ENCODE measurements at places on chromosomes 11 and 22.

DNA sequence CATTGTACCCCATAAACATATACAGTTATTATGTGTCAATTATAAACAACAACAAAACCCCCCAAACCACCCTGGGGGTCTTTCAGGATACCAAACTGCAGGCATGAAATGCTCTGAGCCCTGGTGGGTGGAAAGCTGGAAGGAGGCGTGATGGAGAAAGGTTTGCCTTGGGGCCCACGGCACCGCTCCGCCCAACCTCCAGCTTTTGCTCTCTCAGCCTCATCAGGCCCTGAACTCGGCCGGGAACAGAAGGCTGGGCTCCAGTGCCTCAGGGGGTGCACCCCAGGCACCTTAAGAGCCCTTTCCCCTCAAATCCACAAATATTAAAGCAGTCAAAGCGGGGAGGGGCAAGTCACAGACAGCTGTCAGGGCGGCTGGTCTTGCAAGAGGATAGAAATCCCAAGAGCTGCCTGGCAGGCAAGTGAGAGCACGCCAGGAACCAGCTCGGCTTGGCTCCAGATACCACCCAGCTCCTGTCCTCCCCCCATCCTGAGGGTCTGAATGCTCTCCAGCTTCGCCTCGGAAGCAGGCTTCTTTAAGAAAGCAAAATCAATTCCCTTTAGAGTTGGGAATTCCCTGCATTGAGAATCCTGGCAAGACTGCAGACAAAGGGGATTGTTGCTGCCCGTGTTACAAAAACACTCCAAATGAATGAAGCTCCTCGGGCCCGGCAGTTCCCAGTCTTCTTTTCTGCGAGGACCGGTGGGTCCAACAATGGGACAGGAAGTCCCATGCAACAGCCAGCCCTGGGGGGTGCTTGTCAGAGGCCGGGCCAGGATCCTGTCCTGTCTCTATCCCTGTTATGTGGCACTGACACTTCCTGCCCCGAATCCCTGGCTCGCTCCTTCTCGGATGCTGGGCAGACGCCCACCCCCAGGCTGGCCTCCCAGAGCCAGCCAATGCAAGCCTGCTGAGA lies 80.8 kb downstream of the NAT10 start:
- DNase-seq, result no peak

- no peak for DNase-seq
Measured at GRCh38 chr11:15213471-15214231, 98.9 kb downstream of the INSC start.

GRCh38 chr11:64845129-64845775 lies 799 bp upstream of the CDC42BPG start:
- DNase-seq, result no peak

GRCh38 chr22:19984201-19984753 lies 32.3 kb downstream of the ARVCF start:
- no peak for DNase-seq

DNA sequence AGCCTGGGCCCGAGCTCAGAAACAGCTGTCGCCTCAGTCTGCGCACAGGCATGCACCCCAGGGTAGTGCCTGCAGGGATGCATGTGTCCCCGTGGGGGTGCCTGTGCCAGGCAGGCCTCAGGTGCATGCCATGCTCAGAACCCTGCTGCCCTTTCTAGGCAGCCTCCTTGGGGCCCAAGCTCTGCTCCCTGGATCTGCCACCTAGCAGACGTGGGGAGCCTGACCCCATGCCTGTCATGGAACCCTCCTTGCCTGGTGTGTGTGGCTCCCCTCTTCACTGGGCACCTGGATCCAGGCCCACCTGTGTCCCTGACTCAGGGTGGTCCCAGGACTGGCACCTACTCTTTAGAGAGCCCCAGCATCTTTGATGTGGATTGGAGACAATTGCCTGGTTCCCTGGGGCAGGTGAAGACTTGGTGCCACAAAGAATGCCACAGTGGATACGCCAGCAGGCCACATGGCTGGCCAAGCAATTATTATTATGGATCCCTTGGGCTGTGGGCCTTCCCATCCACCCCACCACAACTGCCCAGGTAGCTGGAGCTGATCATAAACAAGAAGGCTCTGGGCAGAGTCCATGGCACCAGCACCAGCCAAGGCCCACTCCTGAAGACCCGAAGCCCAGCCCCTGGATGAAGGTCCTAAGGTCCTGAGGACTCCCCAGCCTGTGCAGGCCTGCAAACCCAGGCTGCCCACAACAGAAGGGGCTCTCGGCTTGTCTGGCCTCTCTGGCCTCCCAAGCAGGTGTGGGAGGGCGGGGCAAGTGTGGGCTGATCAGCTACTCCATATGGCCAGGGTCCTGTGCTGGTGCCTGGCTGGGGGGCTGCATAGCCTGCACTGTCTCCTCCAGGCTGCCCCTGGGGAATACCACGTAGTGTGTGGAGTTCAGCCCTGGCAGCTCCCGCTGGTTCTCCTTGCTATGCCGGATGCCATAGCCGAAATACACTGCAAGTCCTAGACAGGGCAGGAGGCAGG lies 3.8 kb downstream of the SLC7A4 start:
- DNase-seq, result no peak

- no peak for DNase-seq
Measured at GRCh38 chr11:79060081-79060953, 380.5 kb downstream of the TENM4 start.

- DNase-seq, result no peak
Measured at GRCh38 chr11:13294771-13295579, 17.4 kb downstream of the BMAL1 start.

GRCh38 chr11:7637447-7638157 lies 35.7 kb downstream of the CYB5R2 start:
- peak; percentile 51 for DNase-seq

- no peak for DNase-seq
Measured at GRCh38 chr11:26859416-26859815, 134.5 kb upstream of the FIBIN start.

- DNase-seq, result no peak
Measured at GRCh38 chr11:119262668-119263351, 54.1 kb downstream of the MCAM start.

DNA sequence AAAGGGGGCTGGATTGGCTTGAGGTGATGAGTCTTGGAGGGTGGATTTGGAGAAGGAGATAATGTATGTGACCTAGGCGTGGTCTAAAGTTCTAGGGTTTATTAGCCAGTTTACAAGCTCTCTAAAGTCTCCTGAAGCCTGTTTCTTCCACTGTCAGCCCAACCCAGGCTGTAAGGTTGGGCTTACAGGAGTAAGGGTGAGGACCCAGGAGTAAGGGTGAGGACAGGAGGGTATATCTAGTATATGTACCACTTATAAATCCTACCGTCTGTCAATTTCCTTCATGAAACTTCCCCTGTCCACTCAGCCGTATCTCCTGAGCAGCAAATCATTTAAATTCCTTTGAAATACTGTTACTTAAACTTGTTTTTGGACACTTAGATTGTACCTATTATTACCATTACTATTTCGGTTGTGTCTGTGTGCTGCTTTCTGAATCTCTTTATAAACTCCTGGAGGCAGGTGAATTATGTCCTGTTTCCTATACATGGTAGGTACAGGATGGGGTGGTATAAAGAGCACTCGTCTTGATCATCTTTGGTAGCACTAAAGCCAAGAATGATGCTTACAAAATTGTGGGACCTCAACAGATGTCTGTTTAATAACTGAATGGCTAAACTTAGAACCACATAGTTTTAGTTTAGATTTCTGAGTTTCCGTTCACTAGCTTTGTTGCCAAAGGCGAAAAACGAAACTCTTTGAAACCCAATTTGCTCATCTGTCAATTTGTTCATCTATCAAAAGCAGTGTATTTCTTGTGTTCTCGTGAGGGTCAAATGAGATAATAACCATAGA lies 192.0 kb downstream of the GRIK4 start:
- no peak for DNase-seq

DNA sequence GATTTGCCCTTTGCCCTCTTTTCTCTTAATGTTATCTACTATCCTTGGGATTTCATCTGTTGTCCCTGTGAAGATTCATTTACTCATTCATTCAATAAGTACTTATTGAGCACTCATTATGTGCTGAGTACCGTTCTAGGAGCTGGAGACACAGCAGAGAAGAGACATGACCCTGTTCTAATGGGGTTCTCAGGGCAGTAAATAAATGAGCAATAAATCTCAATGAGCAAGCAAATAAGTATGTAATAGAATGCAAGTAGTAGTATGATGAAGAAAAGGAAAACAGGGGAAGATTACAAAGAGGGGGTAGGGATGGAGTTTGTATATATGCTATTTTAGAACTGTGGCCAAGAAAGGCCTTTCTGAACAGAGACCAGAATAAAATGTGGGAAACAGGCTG lies 34.2 kb upstream of the NRIP3 start:
- DNase-seq, result no peak

DNA sequence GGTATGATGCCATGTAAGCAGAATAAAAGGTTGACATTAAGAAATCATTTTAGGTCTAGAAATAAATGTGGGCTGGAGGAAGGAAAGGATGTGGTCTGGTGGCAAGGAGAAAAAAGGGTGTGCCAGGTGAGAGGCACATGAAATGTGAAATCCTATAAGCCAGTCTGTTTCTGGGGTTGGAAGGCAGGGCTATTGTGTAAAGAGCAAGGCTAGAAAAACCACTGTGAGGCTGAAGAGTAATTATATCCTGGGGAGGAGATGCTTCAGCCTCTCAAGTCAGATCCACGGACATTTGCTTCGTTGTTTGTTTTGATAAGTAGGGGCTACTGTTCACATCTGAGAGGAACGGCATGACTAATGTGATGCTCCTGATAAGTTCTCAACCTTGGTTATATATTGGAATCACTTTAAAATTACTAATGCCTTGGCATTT lies 77.5 kb upstream of the CTSC start:
- no peak for DNase-seq

DNA sequence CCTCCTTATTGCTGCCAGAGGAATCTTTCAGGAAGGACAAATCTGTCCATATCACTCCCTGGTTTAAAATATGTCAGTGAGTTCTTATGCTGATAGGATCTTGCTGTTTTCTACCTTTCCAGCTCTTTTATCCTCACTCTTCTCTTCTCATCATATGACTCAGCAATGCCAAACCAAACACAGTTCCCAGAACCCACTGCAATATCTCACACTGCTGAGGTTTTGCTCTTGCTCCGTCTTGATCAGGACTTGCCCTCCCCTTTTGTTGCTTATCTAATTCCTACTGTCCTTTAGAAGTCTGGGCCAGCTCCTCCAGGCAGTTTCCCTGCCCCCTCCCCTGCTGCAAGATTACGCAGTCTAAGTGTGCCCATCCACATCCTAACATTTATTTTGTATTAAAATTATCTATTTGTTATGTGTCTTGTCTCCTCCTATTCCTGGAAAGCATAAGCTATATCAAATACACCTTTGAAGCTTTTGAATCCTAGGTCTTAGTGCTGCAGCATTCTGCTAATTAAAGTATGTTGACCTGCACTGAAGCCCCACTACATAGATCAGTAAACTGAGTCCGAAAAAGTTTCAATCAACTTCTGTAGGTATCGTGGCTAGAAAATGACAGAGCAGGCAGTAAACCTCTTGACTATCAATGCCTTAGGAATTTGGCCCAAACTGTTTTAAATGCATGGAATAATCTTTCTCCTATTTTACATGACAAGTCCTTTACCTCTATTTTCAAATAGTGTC lies 119.2 kb upstream of the C11orf87 start:
- DNase-seq, result no peak

DNA sequence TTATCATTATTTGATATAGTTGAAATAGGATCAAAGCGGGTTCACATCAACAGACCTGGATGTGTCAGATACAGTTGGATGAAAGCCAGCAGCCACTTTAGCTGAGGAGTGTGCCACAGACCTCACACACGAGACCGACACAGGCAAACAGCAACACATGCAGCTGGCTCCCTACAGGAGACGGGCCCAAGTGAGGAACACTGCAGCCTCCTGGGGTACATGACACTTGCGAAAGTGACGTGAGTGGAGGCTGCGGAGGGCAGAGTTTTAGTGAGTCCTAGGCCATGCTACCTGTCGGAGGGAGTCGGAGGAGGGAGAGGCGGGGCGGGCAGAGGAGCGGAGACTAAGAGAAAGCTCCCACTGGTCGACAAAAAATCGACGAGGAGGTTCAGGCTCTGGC lies 100.9 kb upstream of the BID start:
- DNase-seq, result no peak

GRCh38 chr11:64233913-64234586 lies at the start of gene VEGFB:
Gene VEGFB (plus strand): TSS chr11:64234584. CDS start chr11:64234834, 250 bp downstream.
- DNase-seq, result no peak

GRCh38 chr22:49934160-49934890 lies 15.9 kb downstream of the CRELD2 start:
- no peak for DNase-seq

DNA sequence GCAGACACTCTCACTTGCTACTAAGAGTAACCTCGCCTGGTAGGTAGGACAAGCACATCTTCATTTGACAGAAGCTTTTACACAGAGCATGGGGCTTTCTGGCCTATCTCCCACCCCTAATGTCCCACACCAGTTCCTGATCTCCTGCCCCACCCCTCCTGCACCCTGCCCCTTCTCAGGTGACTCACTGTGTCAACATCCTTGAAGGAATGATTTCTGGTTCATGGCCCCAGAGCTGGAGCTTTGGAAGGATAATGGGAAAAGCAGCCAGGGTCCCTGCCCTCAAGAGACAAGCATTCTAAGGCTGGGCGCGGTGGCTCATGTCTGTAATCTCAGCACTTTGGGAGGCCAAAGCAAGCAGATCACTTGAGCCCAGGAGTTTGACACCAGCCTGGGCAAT lies 47.2 kb downstream of the LRFN4 start:
- DNase-seq, result no peak

DNA sequence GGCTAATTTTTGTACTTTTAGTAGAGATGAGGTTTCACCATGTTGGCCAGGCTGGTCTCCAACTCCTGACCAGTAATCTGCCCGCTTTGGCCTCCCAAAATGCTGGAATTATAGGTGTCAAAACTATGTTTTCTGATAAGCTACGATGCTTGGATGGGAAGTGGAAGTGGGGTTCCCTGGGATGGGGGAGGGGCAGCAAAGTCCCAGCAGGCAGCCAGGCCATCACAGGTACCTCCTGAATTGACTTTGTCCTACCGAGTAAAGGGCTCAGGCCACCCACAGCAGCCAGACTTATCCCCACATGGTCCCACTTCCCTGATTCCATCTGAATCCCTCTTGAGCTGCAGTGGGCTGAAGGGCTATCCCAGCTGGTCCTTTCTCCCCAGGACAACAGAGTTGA lies 6.9 kb downstream of the FTH1 start:
- DNase-seq, result no peak

- no peak for DNase-seq
Measured at GRCh38 chr11:83671289-83671688, 385.1 kb upstream of the CCDC90B start.

- DNase-seq, result no peak
Measured at GRCh38 chr11:103110391-103110790, 1.2 kb downstream of the DYNC2H1 start.

- DNase-seq, result no peak
Measured at GRCh38 chr11:1546536-1547466, 25.3 kb downstream of the DUSP8 start.
